Activated CD8-positive, alpha-beta memory T cell treated with anti-CD3 and anti-CD28 coated beads, Interleukin-2, amount 50 U/mL, for 4 hours (primary cell): ENCODE measurements at places on chromosomes 3 and 15.

GRCh38 chr3:173891272-173892100 lies 493.9 kb downstream of the NLGN1 start:
- DNase-seq = no peak

- DNase-seq = no peak
These were observed 338.1 kb downstream of the EFHB start for GRCh38 chr3:19595884-19596283.

DNA sequence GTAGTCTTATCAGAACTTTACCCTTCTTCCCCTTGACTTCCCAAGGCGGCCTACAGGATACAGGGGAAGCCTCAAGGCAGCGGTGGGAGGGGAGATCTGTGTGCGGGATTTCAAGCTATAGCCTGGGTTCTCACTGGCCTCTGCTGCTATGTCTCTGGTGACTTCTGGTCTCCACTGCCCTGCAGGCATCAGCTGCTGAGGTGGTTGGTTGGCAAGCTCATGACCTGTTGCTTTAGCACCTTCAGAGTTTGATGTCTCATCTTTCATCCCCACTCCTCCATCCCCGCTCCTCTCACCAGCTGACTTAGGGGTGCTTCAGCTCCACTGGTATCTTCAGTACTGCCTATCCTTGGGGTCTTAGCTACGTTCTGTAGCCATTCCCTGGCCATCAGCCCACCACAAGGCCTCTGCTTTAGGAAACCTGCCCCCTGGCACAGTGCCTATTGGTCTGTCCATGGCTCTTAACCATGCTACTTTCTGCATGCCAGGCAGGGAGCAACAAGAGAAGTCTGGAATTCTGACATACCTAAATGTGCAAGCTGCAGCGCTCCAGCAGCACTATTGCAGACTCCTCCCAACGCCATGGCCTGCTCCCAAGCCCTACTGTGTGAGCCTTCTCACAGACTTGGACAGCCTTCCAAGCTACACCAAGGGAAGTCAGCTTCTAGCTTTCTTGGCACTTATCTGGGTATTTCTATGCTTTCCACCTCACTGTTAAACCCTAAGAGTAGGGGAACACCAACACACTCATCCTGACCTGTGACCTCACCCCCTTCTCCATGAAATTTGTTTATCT lies 1.8 kb upstream of the YEATS2 start:
- DNase-seq = no peak

DNA sequence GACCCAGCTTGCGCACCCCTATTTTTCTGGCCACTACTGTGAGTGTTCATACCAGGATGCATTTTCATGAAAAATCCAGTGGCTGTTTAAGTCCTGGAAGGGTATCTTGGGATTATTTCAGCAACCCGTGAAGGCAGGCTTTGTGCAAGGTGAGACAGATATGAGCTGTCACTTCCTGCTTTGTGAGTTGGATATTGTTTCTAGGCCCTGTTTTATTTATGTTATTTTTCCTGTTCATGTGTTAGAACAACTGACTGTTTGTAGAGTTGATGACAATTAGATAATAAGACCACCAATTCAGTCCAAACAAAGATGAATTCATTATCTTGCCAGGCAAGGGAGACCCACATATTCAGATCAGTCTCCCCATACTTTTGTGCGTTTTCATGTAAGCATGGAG lies 42.5 kb downstream of the ZBTB38 start:
- no peak for DNase-seq

- no peak for DNase-seq
These were observed 6.8 kb downstream of the PCSK6 start for GRCh38 chr15:101482526-101483371.

DNA sequence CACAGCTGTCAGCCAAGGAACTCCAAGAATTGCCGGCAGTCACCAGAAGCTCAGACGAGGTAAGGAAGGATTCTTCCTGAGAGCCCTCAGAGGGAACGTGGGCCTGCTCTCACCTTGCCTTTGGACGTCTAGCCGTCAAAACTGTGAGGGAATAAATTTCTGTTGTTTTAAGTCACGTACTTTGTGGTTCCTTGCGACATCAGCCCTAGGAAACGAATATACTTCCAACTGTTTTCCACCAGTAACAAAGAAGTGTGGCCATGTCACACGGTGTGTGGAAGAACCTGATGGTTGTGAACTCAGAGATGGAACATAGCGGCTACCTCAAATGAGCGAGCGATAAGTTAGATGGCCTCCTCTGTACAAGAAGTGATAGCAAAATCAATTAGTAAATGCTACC lies 41.0 kb upstream of the B3GNT5 start:
- DNase-seq = no peak

DNA sequence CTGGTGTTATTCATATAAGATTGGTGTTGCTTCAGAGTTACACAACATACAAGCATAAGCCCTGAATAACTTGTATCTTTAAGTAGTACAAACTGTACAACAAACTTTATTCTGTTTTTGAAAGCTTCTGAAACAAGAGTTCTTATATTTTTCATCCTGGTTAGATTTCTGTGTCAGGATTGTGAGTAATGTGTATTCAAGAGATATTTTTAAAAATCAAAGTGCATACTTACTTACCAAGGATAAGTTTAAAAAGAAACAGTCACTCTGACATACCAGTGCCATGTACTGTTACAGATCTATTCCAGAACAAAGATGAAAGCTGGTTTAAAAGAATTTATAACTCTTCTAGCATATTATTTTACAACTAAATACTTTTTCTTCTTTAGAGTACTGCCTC lies 755.1 kb downstream of the ZPLD1 start:
- no peak for DNase-seq

DNA sequence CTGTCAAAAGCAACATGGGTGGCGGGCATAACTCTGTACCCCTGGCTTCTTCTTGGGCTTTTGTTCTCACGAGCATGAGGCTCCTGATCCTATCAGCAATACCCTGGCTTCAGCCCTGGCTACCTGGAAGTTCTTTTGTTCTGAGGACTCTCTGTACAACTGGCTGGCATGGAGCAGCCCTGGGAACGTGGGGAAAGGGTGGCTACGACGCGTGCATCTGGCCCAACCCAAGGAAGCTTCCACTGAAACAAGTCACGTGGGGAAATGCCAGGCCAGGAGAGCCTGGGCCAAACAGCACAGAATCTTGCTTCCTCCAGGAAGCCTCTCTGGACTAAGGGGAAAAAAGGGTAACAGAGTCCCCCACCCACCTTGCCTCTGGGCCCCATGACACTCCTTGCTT lies 22.7 kb upstream of the ATP2B2 start:
- no peak for DNase-seq

DNA sequence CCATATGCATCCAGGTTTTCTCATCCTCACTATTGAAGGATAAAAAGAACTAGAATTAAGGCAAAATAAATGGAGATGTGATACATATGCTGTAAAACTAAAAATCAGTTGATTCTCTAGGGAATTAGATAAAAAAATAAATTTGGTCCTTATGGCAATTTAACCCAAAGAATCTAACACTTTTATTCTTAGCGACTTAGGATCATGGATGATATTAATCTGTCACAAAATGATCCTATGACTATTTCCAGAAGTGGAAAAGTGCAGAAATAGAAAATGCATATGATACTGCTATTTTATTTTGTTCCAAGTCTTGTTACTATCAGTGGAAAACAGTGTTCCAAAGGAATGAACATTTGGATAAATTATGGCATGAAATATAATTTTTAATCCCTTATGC lies 746.3 kb downstream of the ROBO2 start:
- DNase-seq = no peak

GRCh38 chr15:46496491-46497115 lies 861.8 kb downstream of the SQOR start:
- no peak for DNase-seq

DNA sequence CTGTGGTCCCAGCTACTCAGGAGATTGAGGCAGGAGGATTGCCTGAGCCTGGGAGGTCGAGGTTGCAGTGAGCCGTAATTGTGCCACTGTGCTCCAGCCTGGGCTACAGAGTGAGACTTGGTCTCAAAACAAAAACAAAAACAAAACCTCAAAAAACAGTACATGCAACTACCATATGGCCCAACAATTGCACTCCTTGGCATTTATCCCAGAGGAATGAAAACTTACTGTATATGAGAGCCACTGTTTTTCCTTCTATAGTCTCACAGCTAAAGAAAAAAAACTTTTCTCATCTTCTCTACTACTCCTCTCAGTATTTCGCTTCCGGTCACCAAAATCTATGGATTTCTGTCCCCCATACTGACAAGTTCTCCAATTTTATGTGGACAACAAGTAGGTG lies 84.3 kb downstream of the FLNB start:
- no peak for DNase-seq

DNA sequence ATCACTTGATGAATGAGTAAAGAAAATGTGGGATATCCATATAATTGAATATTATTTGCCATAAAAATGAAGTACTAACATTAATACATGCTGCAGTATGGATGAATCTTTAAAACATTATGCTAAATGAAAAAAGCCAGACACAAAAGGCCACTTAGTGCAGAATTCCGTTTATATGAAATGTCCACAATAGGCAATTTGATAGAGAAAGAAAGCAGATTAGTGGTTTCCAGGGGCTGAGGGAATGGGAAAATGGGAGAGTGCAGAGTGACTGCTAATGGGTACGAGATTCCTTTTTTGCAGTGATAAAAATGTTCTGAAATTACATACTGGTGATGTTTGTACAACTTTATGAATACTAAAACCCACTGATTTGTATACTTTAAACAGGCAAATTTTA lies 126.7 kb downstream of the FRMD5 start:
- no peak for DNase-seq

DNA sequence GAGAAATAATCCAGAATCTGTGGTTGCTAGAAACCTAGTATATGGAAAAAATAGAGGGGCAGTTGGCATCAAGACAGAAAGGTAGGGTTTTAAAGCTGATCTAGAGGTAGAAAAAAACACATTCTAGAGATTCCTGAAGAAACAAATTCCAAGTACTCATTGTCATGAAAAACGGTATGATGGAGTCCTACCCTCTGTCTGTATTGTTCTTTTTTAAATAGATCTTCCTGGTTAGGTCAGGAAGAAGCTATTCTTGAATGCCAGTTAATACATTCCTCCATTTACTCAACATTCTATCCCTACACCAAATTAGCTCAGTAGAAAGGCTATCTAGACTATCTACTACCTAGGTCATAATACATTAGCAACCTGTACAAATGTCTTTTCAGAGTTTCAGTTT lies 364.7 kb downstream of the FHIT start:
- no peak for DNase-seq

- no peak for DNase-seq
These were observed 141.2 kb downstream of the NUP210 start for GRCh38 chr3:13278783-13279531.

DNA sequence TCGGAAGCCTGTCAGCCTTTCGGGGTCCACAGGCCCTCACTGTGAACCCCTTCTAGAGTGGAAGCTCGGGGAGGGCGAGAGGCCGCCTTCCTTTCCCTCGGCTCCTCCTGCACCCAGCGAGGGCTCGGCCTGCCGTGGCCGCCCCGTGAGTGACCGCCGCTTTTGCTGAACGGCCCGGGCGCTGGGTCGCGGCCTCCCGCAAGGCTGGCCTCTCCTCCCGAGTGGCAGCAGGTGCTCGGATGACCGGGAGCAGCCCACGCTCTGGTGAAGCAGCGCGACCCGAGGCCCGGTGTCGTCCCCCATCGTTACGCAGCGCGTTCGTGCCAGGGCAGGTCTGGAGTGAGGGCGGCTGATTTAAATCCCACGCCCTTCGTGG lies 53.8 kb downstream of the LRRK1 start:
- DNase-seq = no peak

DNA sequence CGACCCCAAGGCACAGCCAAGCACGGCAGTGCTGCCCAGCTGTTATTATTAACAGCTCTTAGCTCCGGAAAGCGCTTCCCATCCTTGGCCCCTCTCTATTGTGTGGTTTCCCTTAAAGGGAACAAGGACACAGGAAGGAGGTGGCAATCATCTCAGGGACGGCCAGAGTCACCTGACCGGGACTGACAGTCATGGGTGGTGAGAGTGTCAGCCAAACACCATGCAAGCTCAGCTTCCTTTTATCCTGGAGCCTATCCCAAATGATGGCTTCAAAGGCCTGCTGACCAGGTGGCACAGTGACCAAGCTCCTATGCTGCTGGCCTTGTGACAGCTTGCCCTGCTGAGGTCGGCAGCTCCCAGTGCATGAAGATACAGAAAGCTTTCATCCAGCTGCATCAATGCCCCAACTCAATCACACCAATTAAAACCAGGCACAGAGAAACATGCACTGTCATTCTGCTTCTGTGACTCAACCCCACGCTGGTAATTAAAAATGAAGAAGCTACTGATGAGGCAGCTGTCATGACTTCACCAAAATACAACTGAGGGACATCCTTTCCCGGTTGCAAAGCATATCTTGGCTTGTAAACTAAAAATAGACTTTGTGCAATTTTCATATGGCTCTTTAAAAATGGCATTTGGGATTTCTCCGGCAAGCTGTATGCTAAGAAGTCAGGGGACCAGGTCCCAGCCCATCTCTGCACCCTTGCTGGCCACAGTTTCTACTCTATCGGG lies 34.0 kb downstream of the PCSK6 start:
- DNase-seq = no peak

DNA sequence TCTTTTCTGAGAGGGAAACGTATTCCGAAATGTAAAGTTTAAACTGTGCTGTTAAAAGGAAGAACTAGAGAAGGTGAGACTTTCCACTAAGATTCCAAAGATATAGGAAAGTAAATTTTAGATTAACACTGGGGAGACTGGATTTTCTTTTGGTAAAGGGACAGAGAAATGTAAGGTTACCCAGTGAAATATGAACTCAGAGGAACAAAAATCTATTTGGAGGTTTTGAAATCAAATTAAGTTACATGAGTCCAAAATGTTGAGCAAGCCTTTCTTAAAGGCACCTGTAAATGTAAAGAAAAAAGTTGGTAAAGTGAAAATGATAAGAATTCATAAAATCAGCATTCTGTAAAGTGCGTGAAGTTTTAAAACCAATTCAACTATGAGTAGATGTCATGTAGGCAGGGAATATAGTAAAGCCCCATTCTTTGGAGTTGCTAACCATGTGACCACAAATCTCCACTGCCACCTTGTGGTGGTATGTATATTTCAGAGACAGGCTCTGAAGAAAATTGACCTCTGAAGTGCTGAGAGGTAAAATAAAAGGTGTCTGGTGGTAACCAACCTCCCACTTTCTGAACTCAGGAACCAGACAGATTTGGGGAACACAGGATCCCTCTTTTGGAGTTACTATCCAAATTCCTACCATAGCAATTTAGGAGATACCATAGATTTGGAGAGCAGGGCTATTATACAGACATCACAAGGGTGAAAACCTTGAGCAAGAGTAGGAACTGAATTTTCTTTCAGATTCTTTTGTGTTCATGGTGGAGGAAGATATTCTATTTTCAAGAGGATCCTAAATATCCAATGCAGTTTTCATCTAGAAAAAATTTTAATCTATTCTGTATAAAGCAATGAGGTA lies 215.3 kb downstream of the ROBO2 start:
- no peak for DNase-seq

GRCh38 chr15:38091078-38091645 lies 156.7 kb downstream of the TMCO5A start:
- DNase-seq = no peak

- no peak for DNase-seq
These were observed 37.9 kb downstream of the SERP1 start for GRCh38 chr3:150508401-150508800.
